Activated naive CD8-positive, alpha-beta T cell treated with anti-CD3 and anti-CD28 coated beads, Interleukin-2, amount 10 ng/mL, durations not matched to agents 7 days and 5 days (primary cell): ENCODE measurements at places on chromosomes 11 and 22.
A peak's percentile ranks its signal among the peaks of the same experiment; 100 is the strongest.

DNA sequence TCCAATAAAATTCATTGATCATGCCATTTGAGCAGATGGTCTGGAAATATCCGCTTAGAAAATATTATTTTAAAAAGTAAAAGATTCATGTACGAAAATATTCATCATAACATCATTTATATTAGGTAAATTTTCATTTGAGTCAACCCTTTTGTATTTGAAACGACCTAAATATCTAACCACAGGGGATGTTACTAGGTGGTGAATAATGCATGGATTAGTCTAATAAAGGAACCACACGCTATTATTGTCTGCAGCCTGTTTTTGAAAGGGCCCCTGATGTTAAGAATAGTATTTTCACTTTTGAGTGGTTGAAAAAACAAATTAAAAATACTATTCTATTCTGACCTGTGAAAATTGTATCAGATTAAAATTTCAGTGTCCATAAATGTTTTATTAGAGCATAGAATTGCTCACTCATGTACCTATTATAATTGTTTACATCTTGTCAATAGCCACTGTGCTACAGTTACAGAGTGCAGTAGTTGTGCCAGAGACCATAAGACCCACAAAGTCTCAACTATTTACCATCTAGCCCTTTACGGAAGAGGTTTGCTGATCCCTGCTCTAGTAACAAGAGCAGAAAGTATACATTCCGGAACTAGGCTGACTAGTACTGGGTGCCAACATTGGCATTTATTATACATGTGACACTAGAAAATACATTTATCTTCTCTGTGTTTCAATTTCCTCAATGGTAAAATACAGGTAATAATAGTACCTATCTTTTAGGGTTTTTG lies 176.1 kb downstream of the LRRC4C start:
- DNase-seq, result no peak
- H3K27me3 ChIP-seq, result no peaks in the 10 kb centered on the region
- no peak overlapping the region for H3K27ac ChIP-seq
- no peaks in the 10 kb centered on the region for H3K4me1 ChIP-seq
- no peak overlapping the region for H3K4me3 ChIP-seq

GRCh38 chr22:45281010-45281409 lies 3.7 kb upstream of the UPK3A start:
- H3K4me3 ChIP-seq, result no peak overlapping the region
- DNase-seq, result no peak
- no peak overlapping the region for H3K27ac ChIP-seq
- peaks cover 32% of the 10 kb centered on the region for H3K27me3 ChIP-seq
- H3K36me3 ChIP-seq, result no peaks in the 10 kb centered on the region

DNA sequence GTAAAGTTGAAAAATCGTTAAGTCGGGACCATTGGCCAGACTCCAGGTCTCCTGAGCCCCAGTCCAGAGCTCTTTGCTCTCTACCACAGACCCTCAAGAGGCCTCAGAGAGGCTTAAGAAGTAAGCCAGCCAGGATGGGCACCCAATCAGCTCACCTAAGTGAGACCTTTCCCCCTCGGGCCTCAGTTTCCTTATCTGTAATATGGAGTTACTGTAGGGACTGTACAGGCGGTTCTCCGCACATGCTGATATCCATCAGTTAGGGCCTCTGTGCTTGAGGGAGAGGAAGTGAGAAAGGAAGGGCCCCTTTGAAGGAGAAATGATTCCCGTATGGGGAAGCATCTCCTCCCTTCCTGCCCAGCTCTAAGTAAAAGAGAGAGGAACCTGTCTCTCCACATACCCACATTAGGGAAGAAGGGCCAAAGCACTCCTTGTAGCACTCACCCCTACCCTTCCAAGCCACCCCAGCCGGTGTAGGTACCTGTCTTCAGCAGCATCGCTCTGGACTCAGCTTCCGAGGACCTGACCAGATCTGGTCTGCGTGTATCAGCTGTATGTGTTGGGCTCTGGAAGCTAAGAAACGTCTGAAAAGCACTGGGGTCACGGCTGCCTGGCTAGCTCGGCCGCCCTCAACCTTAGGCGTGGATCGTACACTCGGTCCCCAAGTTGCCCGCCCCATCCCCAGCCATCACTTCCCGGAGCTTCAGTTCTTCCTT lies 653 bp downstream of the NAGA start:
- H3K27ac ChIP-seq, result peak overlapping the region; percentile 94
- peaks cover 18% of the 10 kb centered on the region for H3K4me1 ChIP-seq
- peaks cover 14% of the 10 kb centered on the region for H3K36me3 ChIP-seq
- H3K27me3 ChIP-seq, result no peaks in the 10 kb centered on the region

DNA sequence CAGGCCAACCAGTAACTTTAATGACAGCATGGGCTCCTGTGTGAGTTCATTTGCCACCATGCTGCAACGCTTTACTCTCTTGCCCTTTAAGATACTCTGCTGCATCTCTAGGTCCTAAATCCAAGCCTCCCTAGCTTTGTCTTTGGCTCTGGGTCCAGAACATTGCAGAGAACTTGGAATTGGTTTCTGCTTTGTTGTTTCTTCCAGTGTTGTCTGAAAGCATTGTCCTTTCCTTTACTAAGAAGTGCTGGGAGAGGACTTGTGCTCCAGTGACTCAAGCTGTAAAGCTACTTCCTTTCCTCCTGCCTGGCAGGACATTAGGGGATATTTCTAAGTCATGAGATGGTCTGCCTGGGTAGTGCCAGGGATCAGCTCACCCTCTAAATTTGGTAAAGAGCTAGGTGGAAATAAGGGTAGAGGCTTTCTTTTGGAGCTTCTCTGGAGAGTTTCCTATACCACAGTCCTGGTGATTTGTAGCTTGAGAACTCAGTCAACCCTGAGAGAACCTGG lies 202.5 kb upstream of the CADM1 start:
- H3K4me3 ChIP-seq, result no peak overlapping the region
- H3K4me1 ChIP-seq, result peaks cover 2% of the 10 kb centered on the region
- H3K36me3 ChIP-seq, result no peaks in the 10 kb centered on the region
- no peak for DNase-seq

DNA sequence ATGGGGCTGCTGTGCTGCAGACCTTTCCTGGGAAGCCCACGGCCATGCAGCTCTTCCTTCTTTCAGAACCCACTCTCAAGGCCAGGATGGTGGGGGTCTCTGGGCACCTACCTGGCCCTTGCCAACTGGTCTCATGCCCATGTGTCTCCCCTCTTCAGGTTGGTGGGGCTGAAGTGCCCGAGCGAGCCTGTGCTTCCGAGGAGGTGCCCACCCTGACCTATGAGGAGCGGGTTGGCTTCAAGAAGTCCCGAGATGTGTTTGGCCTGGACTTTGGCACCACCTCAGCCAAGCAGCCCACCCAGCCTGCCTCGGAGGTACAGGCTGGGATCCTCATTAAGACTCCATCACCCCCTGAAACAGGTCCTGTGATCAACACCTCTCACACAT lies 9.9 kb downstream of the THAP7 start:
- no peaks in the 10 kb centered on the region for H3K27me3 ChIP-seq
- DNase-seq, result no peak
- no peak overlapping the region for H3K27ac ChIP-seq
- no peaks in the 10 kb centered on the region for H3K36me3 ChIP-seq
- H3K4me1 ChIP-seq, result peaks cover 2% of the 10 kb centered on the region

DNA sequence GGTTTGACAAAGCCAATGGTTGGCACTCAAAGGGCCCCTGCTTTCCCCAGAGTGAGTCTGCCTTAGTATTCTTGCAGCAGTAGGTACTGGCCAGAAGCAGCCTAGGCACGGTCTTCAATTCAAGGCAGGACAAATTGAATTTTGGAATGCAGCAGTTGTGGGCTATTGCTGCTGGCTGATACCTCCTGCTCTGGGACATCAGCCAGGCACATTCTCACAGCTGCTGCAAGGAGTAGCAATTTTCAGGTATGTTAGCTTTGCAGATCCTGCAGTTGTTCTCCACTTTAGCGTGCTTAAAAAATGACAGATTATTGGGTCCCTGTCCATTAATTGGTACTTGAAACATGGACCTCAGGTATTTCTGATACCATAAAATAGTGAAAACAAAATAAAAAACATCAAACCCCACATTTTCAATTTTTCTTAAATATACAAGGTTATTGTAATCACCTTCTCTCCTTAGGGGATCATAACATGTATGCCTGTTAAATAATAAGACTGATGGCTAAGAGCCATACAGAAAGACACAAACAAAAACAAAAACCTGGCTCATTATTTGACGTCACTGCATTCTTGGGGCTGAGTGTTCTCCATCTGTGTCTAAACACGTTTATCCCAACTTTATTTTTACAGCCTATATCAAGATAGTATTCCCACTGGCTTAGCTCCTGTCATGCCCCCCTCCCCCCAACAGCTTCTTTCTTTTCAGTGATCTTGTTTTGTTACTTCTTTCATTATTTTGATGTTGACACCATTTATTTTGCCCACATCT lies 85.1 kb upstream of the CARD18 start:
- H3K36me3 ChIP-seq, result no peaks in the 10 kb centered on the region
- H3K27ac ChIP-seq, result no peak overlapping the region
- DNase-seq, result no peak
- H3K4me3 ChIP-seq, result no peak overlapping the region

DNA sequence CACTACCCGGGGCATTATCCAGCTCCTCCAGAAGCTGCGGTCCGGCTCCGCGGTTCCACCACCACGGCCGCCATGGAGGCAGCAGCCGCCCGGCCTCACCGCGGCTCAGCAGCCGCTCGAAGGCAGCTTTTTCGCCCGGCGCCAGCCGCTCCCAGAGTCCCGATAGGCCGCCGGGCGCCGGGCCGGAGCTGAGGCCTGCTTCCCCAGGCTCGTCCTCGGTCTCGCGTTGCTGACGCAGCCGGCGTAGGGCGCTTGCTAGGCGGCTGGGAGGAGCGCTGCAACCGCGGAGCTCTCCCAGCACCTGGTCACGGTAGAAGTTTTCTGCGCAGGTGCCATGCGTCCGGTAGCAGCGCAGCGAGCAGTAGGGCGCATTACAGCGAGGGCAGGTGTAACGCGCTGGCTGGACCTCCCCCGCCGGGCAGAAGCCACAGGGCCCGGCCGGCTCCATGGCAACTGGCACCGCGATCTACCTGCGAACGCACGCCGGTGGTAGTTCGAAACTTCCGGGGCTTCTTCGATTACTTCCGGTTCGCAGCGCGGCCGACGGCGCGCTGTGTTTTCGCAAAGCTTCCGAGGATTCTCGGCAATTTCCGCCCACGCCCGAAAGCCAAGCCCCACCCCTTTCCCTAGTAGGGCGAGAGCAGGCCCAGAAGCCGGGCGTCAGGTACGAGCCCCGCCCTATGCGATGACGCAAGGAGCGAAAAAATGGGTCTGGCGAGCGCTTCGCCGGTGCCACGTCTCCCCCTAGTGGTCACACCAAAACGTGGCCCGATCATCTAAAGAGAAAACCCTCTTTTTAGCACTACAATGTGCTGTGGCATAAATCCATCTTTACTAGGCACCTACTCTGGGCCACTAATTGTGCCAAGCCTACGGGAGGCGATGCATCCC lies at the start of gene ZNHIT2:
Gene ZNHIT2, minus strand, starts transcription at position 496 of the 891 bp plus-strand sequence. Its CDS starts 48 bp downstream, at position 448.
- H3K4me1 ChIP-seq, result peaks cover 38% of the 10 kb centered on the region
- peak within 1 kb of the TSS; percentile 93 for H3K27ac ChIP-seq
- no peaks in the 10 kb centered on the region for H3K27me3 ChIP-seq
- peak within 1 kb of the TSS; percentile 88 for H3K4me3 ChIP-seq

GRCh38 chr11:19349340-19350025 lies 108.7 kb upstream of the E2F8 start:
- H3K27me3 ChIP-seq, result peaks cover 61% of the 10 kb centered on the region
- H3K36me3 ChIP-seq, result no peaks in the 10 kb centered on the region
- H3K4me1 ChIP-seq, result peaks cover 7% of the 10 kb centered on the region
- no peak overlapping the region for H3K27ac ChIP-seq

- no peaks in the 10 kb centered on the region for H3K27me3 ChIP-seq
- DNase-seq, result peak; percentile 17
- H3K4me3 ChIP-seq, result peak overlapping the region; percentile 33
Observed at GRCh38 chr11:60992842-60993409, 21.4 kb downstream of the CD6 start.

- no peak overlapping the region for H3K27ac ChIP-seq
- peaks cover 3% of the 10 kb centered on the region for H3K36me3 ChIP-seq
- DNase-seq, result no peak
- H3K4me1 ChIP-seq, result peaks cover 2% of the 10 kb centered on the region
- H3K27me3 ChIP-seq, result no peaks in the 10 kb centered on the region
Observed at GRCh38 chr22:26442086-26442756, 13.2 kb downstream of the ASPHD2 start.

- H3K27ac ChIP-seq, result no peak overlapping the region
- H3K36me3 ChIP-seq, result peaks cover 13% of the 10 kb centered on the region
- no peak for DNase-seq
- no peak overlapping the region for H3K4me3 ChIP-seq
- peaks cover 2% of the 10 kb centered on the region for H3K4me1 ChIP-seq
Observed at GRCh38 chr11:17927041-17927440, 85.8 kb downstream of the SERGEF start.

GRCh38 chr11:131723088-131723487 lies 352.7 kb downstream of the NTM start:
- H3K4me1 ChIP-seq, result no peaks in the 10 kb centered on the region
- H3K36me3 ChIP-seq, result no peaks in the 10 kb centered on the region
- no peak overlapping the region for H3K27ac ChIP-seq

DNA sequence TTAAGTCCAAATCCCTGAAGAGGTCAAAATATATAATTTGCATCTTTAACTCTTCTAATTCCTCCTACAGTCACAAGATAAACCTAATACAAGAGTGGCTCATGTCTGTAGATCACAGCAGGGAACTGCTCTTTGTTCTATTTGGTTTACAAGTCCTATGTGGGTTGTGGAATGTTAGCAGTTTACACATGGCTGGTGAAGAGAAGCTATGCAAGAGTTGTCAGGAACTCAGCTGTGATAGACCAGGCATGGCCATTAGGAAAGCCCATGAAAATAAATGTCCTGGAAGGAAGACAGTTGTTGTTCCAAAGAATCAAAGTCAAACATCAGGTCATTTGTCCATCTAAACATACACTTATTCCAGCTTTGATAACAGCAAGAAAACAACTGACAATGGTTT lies 312.4 kb upstream of the PITPNB start:
- no peak for DNase-seq
- H3K27ac ChIP-seq, result no peak overlapping the region
- H3K27me3 ChIP-seq, result peaks cover 6% of the 10 kb centered on the region
- no peaks in the 10 kb centered on the region for H3K36me3 ChIP-seq

DNA sequence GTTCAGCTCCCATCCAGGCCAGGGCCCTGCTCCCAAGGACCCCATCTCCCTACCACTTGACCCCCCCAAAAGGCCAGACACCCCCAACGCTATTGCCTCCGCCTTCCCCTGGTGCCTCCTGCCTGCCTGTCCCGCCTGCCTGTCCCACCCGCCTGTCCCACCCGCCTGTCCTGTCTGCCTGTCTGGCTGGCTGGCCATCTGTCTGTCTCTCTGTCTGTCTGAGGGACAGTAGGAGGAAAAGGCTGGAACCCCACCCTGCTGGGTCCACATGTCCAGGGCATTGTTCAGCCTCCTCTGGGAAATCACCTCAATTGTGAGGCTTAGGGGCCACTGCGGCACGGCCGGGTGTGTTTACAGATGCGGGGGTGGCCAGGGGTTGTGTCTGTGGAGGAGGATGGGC lies 25.3 kb upstream of the CBX7 start:
- no peak overlapping the region for H3K4me3 ChIP-seq
- DNase-seq, result no peak
- H3K36me3 ChIP-seq, result no peaks in the 10 kb centered on the region
- H3K27me3 ChIP-seq, result no peaks in the 10 kb centered on the region
